HEK293T (cell line): ENCODE measurements at places on chromosomes 5 and 9.
A peak's percentile ranks its signal among the peaks of the same experiment; 100 is the strongest.

- no peak for DNase-seq
Measured at GRCh38 chr5:140557965-140558364, 692 bp upstream of the SRA1 start.

DNA sequence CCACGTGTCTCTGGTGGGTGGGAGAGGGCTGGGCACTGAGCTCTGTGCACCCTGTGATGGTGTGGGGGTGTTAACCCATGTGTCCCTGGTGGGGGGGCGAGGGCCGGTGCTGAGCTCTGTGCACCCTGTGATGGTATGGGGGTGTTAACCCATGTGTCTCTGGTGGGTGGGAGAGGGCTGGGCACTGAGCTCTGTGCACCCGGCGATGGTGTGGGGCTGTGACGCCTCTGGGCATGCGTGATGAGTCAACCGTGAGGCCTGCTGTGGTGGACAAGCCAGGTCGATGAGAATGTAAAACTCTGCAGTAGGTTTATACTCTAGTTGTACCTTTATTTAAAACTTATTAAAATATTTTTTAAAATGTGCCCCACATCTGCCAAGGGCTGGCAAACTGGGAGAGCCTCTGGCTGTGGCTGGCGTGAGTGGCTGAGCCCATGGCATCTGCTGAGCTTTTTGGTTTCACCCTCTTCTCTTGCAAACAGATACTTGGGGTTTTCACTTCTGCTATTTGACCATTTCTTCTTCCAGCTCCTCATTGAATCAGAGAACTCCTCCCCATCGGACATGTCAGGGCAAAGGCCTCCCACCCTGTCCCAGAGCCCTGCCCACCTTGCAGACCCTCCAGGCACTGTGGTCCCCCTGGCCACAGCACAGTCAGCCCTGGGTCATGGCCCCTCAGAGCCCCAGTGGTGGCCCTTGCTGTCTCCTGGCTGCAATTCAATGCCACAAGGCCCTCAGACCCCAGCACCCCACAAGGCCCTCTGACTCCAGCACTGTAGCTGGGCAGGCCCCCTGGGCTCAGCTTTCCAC, 18.5 kb upstream of the EXOC3 start:
- DNase-seq: no peak

DNA sequence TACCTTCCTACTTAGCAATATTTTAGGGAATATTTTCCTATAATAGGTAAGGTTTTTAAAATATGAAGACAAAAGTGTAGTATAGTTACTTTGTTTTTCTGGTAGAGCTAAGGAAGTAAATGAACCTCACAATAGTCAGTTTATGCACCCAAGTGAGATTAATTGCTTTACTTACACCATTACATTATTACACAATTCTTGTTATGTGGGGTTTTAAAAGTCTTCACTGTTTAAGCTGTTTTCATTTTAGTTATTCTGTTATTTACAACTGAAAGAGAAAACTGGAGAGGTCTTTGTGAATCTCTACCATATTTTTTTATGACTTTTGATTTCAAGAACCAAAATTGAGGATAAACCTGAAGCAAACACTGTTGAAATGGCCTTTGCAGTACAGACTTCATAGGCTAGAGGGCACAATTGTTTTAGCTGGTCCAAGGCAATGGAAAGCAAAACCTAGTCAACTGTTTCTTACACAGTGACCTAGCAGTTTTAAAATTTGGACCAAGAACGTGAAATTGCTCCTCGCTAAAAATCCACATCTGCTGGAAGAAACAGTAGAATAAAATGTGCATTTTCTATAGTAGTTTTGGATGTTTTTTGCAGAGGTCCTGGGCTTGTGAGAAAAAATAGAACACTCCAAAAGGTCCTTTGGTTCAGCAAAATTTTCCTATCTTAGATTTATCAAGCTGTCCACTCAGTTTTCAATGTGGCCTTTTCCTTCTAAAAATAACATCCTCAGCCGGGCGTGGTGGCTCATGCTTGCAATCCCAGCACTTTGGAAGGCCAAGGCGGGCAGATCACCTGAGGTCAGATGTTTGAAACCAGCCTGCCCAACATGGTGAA, 66.4 kb upstream of the FER start:
- peak; percentile 46 for DNase-seq

- no peak for DNase-seq
Measured at GRCh38 chr9:107906074-107906473, 416.5 kb upstream of the KLF4 start.

- no peak for DNase-seq
Measured at GRCh38 chr5:10592601-10593000, 28.7 kb downstream of the ANKRD33B start.

DNA sequence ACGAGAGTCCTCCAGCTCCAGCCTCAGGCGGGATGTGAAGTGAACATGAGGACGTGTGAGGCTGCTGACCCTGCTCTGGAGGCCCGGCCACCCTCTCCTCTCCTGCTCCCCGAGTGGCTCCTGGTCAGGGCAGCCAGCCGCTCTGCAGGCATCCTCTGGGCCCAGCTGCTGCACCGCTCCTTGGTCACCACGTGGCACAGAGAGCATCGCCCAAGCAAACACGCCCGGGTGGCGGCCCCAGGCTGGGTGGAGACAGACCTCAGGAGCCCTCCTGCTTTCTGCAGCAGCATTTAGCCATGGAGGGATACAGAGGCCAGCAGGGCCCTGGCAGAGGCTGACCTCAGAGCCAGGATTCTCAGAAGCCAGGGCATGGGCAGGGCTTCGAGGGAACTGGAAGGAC, 69.7 kb upstream of the SARDH start:
- no peak for DNase-seq
